ENCODE measurements at places on chromosomes 5 and 9.

- H3K4me3 ChIP-seq, result no peak overlapping the region
- H3K27me3 ChIP-seq, result peaks cover 50% of the 10 kb centered on the region
- no peaks in the 10 kb centered on the region for H3K4me1 ChIP-seq
- H3K27ac ChIP-seq, result no peak overlapping the region
Measured at GRCh38 chr5:73994963-73995362, 369.0 kb downstream of the ARHGEF28 start.

DNA sequence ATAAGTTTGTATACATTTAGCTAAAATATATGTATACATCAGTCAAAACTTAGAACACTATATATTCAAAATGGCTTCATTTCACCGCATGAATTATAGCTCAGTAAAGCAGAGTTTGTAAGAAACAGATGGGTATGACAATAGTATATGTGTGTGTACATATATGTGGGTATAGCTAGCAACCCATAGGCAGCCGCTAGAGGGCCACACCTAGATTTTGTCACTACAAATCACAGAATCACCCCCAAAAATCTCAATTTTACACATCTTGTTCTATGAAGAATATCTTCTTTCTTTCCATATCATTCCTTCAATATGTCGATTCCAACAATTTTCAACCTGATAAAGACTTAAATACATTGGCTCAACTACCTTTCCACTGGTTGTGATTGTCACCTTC, 357.8 kb upstream of the CCNG1 start:
- H3K27me3 ChIP-seq, result no peaks in the 10 kb centered on the region
- no peak for DNase-seq
- H3K4me3 ChIP-seq, result no peak overlapping the region
- no peaks in the 10 kb centered on the region for H3K4me1 ChIP-seq

DNA sequence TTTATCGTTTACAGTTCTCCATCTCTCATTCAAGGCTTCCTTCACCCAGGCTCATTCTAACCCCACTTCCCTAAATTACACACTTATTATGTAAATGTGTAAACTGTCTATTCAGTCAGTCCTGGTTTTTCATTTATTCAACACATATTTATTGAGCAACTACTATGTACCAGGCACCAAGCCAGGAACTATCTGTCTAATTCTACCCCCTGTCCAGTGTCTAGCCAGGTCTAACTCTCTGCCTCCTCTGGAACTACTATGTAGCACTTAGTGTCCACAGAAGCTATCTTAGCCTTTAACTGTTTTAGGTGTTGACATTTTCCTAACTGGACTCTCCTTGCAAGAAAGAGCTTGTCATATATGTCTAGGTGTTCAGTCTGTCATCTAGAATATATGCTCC, 56.5 kb downstream of the PDE4D start:
- H3K36me3 ChIP-seq, result no peaks in the 10 kb centered on the region
- no peak overlapping the region for H3K4me3 ChIP-seq
- peaks cover 31% of the 10 kb centered on the region for H3K4me1 ChIP-seq
- peaks cover 9% of the 10 kb centered on the region for H3K27me3 ChIP-seq

DNA sequence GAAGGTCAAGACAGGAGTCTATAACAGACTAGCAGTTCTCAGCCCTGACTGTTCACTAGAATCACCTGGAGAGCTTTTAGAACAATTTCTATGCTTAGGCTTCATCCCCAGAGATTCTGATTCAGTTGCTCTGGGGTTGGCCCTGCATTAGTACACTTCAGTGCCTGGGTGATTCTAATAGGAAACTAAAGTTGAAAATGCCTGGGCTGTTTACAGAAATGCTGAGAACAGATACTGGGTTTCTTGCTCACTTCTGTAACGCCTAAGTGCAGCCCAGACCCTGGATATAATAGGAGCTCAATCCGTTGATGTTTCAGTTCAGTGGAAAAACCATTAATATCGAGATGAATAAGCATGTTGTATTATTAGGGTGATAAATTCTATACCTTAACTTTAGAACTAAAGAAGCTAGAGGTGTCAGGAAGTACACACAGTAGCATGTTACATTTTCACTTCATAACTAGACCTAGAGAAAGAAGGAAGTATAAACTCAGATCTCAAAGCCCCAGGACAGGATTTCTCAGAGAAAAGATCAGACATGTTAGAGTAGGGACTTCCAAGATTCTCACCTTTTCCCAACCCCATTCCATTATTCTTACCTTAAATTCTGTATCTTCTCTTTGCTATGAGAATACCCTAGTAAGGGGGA, 20.4 kb downstream of the HAVCR2 start:
- H3K27ac ChIP-seq, result no peak overlapping the region
- no peaks in the 10 kb centered on the region for H3K4me1 ChIP-seq
- DNase-seq, result no peak
- no peaks in the 10 kb centered on the region for H3K36me3 ChIP-seq
- H3K4me3 ChIP-seq, result no peak overlapping the region
